ENCODE measurements at places on chromosomes 2 and 18.

- peak; percentile 57 for DNase-seq
These were observed 14.3 kb downstream of the IMPA2 start for GRCh38 chr18:11995445-11996189.

GRCh38 chr18:54135216-54135615 is 89.3 kb downstream of the MBD2 start:
- no peak for DNase-seq

DNA sequence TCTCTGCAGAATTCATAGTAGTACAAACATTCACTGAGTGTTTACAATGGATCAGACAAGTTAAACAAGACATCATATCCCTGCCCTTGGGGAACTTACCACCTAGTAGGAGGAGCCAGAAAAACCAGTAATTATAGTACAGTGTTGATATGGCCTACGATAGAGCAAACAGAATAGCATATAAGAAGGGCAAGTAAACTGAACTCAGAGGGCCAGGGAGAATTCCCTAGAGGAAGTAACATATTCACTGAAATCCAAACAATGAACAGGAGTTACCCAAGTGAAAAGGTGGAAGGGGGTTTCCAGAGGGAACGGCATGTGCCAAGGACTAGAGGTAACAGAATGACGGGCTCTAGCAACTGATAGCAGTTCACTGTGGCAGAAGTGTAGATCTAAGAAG is 34.1 kb downstream of the NHEJ1 start:
- DNase-seq = no peak

DNA sequence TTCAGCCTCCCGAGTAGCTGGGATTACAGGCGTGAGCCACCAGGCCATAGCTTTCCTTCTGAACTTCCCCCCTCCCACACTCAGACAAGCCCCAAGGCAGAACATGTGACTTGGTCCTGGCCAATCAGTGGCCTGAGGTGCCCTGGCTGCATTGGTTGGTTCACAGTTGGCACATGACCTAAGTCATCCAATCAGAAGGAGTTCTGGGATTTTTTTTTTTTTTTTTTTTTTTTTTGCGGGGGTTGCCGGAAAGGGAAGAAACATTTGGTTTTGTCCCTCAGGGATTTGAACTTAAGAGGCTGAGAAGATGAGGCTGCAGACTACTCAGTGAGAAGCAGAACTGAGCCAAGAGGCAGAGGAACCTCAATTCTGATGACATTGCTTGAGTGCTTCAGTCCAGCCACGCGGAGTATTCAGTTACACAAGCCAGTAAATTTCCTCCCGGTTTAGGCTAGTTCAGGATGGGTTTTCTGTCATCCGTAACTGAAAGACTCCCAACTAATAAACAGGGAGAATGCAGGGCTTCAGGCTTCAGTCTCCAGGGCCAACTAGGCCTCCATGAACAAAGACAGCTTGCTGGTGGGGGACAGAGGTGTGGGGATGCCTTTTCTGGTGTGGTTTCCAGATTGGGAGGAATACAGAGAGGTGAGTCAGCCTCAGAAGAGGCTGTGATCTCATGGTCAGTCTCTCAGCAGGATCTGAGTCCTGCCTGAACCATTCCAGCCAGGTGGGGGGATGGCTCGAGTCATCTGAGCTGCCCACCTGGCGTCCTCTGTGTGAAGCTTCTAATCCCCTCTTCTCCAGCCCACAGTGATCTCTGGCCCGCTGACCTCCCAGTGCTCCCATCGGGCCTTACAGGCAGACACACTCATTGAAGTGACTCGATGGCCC is 9.2 kb downstream of the PTMA start:
- no peak for DNase-seq

GRCh38 chr2:172772633-172773032 is 37.0 kb downstream of the RAPGEF4 start:
- DNase-seq = no peak

DNA sequence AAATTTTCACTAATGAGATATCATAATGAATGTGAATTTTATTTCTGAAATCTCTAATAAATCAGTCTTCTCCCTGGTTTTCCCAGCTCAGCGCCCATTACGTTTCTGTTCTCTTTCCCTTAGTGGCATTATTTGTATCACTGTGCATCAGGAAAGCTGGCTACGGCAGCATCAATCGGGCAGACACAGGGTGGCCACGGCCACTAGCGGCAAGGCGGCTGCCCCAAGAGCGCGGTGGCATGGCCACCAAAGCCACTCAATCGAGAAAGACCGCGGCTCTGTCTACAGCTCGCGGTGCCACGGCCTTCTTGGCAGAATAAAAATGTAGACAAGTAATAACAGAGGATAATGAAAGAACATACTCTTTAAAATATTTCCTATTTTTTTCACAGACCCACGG is 168.0 kb downstream of the RPIA start:
- no peak for DNase-seq

All from H54 (cell line).